ENCODE measurements at places on chromosomes 7 and 10.
A peak's percentile ranks its signal among the peaks of the same experiment; 100 is the strongest.

DNA sequence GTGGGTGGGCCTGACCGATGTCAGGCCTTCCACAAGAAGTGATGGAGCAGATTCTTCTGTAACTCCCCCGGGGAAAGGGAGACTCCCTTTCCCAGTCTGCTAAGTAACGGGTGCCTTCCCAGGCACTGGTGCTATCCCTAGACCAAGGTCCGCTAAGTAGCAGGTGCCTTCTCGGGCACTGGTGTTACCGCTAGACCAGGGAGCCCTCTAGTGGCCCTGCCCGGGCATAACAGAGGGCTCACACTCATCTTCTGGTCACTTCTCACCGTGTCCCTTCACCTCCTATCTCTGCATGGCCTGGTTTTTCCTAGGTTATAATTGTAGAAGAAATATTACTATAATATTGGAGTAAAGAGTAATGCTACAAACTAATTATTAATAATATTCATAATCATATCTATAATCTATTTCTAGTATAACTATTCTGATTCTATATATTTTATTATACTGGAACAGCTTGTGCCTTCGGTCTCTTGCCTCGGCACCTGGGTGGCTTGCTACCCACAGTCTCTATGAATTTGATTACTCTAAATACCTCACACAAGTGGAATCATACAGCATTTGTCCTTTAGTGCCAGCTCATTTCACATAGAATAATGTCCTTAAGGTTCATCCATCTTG, 1378.7 kb downstream of the XPNPEP1 start:
- peak; percentile 1 for DNase-seq

GRCh38 chr7:135645296-135645904, 16.9 kb upstream of the STMP1 start:
- DNase-seq, result no peak

- no peak for DNase-seq
These were observed 150.4 kb downstream of the JCAD start for GRCh38 chr10:29908962-29909361.

DNA sequence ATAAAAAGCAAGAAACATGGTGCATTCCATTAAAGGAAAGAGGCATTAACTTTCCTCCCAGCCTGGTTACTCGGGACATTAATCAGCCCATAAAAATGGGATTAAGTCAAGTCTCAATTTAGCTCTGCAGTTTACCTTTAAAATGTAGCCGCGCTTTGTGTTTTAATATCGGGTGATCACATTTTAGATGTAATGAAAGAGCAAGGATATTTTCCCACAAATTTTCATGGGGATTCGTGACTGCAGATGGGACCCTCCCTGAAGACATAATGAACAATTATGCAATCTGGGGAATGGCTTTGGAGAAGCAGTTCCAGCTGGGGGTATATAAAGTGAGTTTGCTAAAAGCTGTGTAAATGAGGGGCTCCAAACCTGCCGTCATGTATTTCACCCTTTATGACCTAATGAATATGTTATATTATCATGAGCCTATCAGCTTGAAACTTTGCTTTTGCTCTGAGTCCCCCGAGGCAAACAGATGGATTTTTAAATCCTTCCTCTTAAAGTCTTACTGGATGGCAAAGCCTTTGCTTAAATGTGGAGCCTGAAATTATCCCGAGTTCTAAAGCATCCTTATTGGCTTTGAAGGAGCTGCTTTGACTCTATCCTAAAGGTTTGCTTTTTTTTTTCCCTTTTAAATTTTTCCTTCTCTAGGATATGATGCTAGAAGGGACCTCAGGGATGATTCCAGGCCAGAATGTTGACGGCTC, 31.8 kb downstream of the BAMBI start:
- DNase-seq, result no peak

- DNase-seq, result no peak
These were observed 28.0 kb downstream of the SNX10 start for GRCh38 chr7:26319636-26320035.

DNA sequence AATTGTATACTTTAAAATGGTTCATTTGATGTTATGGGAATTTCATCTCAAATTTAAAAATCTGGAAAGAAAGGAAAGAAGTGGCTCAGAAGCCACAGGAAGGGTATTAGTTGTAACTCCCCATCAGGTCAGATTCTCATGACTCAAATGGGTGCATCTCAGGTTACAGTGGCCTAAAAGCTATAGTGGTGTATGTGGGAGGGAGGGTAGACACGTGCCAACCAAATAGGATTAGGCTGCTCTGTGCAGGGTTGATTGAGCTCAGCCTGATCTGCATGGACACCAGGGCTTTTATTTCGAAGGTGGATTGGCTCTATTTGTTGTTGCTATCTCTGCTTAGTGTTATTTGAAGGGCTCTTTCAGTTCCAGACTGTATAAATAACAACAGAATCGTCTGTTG, 121.5 kb upstream of the PRR15 start:
- DNase-seq, result no peak

GRCh38 chr7:132420527-132420926, 155.7 kb downstream of the PLXNA4 start:
- DNase-seq, result no peak

- DNase-seq, result no peak
These were observed 1.7 kb downstream of the NCAPG2 start for GRCh38 chr7:158702944-158703343.

GRCh38 chr10:74957285-74957961, 131.0 kb downstream of the KAT6B start:
- no peak for DNase-seq

- no peak for DNase-seq
These were observed 93.3 kb downstream of the ZNF777 start for GRCh38 chr7:149367418-149368180.

DNA sequence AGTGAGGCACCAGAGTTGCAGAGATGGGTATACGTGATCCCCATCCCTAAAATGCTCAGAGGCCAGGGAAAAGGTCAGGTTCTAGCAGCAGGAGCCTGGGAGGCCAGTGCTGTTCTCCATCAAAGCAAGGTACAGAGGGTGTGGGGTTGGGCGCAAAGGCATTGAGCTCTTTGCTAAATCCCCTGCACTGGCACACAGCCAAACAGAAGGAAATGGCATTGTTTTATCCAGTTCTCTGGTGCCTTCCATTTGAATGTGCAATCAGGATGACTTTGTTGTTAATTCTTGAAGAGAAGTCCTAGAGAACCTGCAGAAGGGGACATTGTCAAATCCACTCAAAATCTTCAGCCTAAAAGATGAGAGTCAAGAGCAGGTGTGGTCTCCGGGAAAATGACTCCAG, 111.3 kb upstream of the CHST15 start:
- no peak for DNase-seq

DNA sequence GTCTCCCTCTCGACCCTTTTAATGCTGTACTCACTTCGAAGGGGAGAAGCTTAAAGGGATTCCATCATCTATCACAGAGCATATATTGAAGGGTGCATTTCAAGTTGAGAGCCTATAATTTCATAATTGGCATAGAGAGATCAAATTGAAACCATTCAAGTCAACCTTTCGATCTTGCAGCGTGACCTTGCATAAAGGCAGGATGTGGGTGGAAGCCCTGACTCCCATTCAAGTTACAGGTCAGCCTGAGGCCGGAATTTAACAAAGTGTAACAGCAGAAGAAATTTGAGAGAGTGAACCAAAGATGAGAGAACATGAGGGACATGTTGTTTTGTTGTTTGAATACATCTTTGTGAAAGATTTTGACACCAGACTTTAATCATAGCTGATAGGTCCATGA, 195.3 kb upstream of the TPK1 start:
- DNase-seq, result no peak

DNA sequence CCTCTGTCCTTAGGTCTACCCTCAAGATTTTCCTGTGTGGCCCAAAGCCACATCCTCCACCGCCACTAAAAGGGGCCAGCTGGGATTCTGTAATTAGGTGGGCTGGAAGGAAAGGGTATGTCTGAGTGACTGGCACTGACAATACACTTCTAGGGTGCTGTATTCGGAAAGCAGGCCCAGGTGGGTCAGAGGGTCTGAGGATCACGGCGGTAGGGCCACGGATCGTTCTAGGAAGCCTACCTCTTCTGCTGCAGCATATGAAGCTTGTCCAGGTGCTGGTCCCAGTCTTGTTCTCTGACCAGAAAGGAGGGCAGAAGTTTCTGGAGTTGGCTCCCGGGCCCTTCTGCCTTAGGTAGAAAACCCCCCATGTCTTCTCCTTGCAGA, 462 bp downstream of the TRPV5 start:
- DNase-seq, result no peak

DNA sequence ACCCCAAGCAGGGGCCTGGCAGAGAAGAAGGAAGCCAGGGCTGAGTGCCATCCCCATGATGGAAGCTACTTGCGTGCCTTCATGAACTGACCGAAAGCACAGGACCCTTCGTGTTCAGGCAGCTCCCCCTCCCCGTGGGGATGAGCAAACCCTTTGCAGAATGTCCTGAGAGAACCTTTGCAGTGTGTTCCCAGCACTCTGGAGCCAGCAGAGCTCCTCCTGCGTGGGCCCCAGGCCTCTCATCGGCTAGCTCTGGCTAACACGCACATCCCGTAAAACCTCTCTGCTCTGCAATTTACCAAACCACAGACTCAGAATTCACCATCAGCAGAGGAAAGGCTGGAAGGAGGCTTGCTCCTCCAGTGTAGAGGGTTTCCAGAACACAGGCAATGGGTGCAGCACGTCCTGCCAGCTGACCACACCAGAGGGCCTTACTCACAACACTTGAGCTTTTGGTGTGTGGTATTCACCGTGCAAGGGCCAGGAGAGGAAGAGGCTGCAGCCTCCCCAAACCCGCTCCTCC, 3.1 kb downstream of the SH3PXD2A start:
- no peak for DNase-seq

GRCh38 chr10:28845009-28845682, 167.8 kb downstream of the BAMBI start:
- no peak for DNase-seq

GRCh38 chr7:4270941-4271715, 411.0 kb upstream of the FOXK1 start:
- DNase-seq, result no peak

DNA sequence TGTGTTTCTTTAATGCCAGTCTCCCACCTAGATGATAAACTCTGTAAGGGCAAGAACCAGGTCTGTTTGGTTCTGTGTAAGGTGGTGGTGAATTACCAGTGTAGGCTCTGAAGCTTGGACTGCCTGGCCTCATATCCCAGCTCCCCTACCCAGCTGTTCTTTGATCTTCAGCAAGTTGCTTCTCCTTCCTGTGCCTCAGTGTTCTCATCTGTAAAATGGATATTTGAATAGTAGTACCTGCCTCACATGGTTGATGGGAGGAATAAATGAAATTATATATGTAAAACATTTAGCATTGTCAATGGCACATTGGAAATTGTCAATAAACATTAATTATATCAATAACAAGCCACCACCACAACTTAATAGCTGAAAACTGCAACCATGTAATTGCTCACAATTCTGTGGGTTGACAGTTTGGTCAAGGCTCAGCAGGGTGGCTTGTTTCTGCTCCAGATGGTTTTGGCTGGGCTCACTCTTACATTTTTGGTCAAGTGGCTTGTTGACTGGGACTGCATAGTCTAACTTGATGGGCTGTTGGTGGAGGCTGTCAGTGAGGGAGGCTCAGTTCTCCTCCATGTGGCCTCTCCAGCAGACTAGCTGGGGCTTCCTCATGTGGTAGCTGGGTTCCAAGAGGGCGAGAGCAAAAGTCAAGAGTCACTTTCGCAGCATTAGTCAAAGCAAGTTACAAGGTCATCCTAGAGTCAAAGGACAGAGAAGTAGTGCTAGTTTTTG, 84.5 kb upstream of the DUSP5 start:
- DNase-seq, result no peak

GRCh38 chr7:1948301-1948796, 278.3 kb downstream of the ELFN1 start:
- no peak for DNase-seq

- DNase-seq, result no peak
These were observed 78.0 kb downstream of the ADARB2 start for GRCh38 chr10:1659221-1659791.

DNA sequence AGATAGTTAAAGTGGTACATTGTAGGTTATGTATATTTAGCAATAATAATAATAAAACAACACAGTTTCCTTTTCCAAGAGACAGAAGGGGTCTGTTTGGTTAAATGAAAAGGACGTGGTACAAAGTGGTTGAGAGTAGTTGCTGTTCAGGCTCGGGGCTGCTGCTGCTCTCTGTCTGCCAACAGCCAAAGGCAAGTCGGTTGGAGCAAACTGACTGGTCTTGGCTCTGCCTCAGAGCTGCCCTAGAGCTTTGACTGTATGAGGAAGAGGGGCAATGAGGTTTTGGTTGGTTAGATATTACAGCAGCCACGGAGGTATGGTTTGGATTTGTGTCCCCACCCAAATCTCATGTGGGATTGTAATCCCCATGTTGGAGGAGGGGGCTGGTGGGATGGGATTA, 95.3 kb downstream of the CACNB2 start:
- DNase-seq, result no peak

DNA sequence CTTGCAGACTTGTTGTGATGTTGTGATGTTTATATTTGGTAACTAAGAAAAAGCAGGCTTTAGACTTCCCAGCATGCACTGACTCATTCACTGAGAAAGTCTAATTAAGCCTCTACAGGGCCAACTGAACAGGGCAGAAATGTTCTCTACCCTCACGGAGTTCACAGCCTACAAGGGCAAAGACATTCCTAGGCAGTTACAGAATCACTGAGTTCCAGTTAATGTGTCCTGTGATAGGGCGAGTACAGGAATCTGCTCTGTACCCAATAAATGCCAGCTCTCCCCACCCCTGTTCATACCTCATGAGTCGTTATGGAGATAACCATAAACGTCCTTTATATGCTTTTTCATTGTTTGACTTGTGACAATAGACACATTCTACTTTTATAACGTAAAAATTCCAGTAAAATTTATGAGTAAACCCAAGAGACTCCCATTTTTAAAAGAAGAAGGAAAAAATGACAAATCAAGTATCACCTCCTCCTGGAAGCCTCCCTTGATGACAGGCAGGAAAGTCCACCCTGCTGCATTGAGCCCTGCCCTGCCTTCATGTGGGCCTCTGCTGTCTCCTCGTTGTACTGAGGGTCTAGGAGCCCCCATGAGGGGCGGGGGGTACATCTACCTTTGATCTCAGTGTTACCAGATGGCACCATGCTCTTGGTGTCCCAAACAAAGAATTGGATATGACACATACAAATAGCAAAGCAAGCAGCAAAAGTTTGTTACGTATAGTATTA, 14.3 kb downstream of the MUC12 start:
- DNase-seq, result no peak

GRCh38 chr10:287814-288213, 152.6 kb downstream of the ZMYND11 start:
- DNase-seq, result no peak

- DNase-seq, result no peak
These were observed 210.2 kb upstream of the AGK start for GRCh38 chr7:141340991-141341390.

DNA sequence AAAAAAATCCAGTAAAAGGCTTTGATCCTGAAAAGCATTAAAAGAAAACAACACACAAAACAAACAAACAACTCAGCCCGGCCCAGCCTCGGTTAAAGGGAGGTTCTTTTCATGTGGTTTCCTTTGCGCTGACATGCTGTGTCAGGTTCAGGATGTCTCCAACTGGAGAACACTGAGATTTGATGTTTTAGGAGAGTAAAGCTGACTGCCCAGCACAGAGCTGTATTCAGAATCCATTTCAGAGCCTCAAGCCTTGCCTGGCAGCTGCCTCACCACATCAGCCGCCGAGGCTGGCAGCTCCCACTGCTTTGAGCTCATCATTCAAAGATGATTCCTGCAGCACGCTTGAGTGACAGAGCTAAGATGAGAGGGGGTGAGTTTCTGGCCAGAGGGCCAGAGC, 205.8 kb upstream of the LYZL1 start:
- no peak for DNase-seq

All from activated CD8-positive, alpha-beta memory T cell treated with anti-CD3 and anti-CD28 coated beads for 1 hour (primary cell).